ENCODE measurements at places on chromosomes 5 and 9.
A peak's percentile ranks its signal among the peaks of the same experiment; 100 is the strongest.

- DNase-seq: no peak
Observed at GRCh38 chr5:77776554-77777206, 541 bp upstream of the TBCA start.

GRCh38 chr5:93794954-93795353 lies 53.6 kb upstream of the POU5F2 start:
- DNase-seq: no peak

GRCh38 chr9:130321539-130321938 lies 56.0 kb downstream of the HMCN2 start:
- DNase-seq: no peak

DNA sequence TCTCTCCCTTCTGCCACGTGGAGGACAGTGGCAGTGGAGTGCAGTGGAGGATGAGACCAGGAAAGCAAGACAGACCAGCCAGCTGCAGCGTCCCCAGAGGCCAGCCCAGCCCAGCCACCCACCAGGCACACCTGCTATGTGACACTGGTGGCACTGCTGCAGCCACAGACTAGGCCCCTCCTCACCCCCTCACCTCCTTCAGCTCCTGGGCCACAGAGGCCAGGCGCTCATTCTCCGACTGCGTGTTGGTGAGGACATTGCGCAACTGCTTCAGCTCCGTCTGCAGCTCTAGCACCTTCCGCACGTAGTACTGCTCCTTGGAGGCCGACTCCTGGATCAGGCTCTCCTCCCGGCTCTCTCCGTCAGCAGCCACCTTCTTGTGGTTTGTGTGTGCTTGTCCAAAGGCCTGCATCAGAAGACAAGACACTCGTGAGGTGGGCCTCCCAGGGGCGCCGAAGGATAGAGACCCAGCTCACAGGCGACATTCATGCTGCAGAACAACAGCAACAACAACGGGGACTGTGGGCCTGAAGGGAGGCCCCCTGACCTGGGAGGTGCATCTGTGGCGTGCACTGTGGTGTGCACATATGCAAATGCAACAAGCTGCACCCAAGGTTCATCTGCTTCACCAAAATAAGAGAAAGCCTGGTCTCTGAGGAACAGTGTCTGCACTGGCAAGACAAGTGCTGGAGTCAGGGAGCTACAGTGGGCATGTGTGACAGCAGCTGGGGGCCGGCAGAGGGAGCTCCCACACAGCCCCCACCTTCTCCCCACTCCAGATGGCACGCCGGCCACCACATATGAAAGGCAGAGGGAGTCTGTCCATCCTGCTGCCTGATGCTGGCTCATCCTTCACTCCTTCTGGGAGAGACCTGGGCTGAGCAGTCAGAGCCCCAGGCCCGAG lies 35.5 kb downstream of the BICD2 start:
- no peak for DNase-seq

- peak; percentile 2 for DNase-seq
Observed at GRCh38 chr5:89878140-89879132, 531.1 kb downstream of the CETN3 start.
